ENCODE measurements at places on chromosomes 2 and 18. TPM values are rescaled to one million over a fixed set of nuclear protein-coding genes. Genes with fewer than 3 reads are reported as not detected.

DNA sequence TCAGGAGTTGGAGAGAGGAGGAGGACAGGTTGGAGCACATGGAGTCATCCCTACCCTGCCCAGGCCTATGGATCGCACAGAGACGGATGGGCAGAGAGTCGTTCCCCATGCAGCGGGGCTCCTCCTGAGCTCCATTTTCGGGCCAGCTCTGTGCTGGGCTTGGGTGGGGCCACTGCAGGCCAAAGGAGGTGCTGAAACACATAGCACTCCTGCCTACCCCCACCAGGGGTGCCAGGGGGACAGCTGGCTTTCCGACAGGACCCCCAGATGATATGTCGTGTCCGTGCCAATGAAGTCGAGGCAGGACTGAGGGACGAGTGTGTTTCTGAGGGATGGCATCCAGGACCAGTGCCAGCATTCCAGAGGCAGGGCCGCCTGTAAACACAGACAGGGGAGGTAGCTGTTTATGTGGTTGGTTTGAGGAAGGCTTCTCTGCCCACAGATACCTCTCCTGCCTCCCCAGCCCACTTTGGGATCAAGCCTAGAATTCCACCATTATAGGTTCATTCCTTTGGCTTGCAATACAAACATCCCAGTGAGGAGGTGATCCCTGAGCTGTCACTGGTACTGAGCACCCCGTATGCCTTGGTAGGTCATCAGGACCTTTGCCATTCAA lies 116.6 kb downstream of the GLI2 start:
- no peak for DNase-seq

Gene NPPC
- not detected for total RNA-seq

Gene CRYBA2
- total RNA-seq: not detected

Gene KRTCAP3
- total RNA-seq: 2.2 TPM

DNA sequence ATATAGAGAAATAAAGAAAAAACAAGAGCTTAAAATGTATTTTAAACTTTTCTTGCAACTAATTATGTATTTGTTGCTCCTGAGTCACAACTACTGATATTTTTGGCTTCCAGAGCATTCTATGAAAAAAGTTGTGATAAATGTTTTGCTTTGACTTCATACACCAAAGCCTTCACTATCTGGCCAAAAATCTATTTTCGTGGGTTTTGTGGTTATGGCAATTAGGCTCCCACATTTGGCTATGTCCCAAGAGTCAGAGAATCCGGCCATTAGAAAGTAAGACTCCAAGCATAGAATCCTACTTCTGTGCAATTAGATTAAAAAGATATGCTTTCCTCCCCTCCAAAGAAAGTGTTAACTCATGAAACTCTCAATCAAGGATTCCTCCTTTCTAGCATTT lies 1456.1 kb upstream of the ACVR2A start:
- DNase-seq: no peak

Gene PXDN
- total RNA-seq: 0.58 TPM

DNA sequence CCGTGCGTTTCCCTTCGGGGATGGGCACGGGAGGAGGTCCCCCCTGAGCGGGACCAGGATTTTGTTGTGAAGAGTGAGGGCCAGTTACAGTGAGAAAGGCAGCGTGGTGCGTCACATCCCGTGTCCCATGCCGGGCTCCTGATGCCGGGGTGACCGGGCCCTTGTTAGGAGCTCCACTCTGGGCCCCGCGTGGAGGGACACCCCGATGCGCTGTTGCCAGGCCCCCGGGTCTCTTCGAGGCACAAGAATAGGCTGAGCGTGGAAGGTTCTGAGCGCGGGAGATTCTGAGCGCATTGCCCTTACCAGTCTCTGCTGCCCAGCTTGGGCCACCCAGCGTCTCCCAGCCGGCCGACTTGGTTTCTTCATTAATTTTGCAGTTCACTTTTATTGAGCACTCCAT lies 17.6 kb downstream of the CTDP1 start:
- no peak for DNase-seq

DNA sequence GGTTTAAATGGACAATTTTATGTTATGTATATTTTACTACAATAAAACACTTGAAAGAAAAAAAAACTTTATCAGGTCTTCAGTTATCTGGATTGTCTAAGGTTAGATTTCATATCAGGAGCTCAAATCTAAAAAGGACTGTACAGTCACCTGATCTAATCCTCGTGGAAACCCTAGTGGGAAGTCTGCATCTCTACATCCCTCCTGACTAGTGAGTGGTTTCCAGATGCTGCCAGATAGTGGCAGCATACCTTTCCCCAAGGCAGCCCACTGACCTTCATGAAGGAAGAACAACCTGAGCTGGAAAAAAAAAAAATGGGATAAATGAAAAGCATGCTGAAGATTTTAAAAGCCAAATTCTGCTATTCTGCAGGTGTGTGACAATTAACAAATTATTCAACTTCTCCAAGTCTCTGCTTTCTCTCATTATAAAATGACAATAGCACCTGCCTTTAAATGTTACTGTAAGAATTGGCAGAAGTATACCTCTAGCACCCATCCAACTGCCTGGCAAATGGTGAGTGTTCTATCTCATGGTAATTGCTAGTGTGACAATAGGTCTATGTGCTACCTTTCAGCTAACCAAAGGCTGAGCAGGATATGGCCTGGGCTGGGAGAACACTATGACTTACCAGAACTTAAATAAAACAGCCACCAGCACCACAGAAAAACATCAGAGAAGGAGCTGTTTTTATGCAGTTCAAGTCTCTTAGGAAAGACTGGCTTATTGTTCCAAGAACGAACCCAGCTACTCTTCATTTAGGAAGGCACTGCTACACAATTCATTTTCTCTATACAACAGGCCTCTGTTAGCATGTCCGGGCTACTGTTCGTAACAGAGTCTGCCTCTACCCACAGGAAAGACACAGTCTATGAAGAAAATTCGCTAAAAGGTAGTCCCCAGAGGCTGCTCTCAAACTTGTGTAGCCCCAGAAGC lies 8.6 kb downstream of the CLASP1 start:
- no peak for DNase-seq

Gene ADD2
- 0.08 TPM for total RNA-seq

DNA sequence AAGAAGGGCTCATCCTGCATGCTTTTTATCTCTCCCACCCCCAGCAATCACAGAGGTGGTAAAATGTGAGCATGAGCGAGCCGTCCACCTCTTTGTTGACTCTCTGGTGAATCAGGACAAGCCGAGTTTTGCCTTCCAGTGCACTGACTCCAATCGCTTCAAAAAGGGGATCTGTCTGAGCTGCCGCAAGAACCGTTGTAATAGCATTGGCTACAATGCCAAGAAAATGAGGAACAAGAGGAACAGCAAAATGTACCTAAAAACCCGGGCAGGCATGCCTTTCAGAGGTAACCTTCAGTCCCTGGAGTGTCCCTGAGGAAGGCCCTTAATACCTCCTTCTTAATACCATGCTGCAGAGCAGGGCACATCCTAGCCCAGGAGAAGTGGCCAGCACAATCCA lies 19.5 kb downstream of the LIPG start:
- no peak for DNase-seq

DNA sequence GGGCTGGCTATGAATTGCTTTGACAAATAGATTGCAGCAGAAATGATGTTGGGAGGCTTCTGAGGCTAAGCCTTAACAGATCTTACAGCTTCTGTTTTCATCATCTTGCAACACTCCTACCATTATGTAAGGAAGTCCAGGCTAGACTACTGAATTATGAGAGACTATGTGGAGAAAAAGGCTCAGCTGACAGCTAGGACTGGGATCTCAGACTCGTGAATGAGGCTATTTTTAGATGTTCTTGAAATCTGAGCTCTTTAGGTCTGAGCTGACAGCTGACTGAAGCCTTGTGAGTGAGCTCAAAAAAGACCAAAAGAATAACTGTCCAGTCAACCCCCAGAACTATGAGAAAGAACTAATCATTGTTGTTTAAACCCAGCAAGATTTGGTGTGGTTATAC lies 70.3 kb downstream of the VWC2L start:
- DNase-seq: no peak

GRCh38 chr2:143645921-143646645 lies 516.9 kb downstream of the ARHGAP15 start:
- DNase-seq: no peak

GRCh38 chr18:43160509-43160908 lies 45.0 kb upstream of the RIT2 start:
- DNase-seq: no peak

All from GM12878 (cell line).